Fibroblast of mammary gland (primary cell): ENCODE measurements at places on chromosomes 2 and 18.

DNA sequence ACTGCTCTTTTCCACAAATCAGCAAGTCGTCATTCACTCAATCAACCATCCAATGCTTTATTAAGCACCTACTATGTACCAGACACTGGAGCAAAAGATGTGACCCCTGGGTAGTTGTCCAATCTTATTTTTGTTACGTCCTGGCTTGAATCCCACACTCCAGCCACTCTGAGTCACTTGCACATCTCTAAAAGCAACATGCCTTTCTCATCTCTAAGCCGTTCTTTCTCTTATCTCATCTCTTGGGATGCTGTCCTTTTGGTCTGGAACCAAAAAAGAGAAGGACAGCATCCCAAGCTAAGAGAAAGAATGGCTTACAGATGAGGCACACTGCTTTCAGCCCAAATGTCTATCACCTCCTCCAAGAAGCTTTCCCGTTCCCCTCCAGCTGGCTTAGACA lies 58.8 kb downstream of the RNF152 start:
- DNase-seq = peak; percentile 25

DNA sequence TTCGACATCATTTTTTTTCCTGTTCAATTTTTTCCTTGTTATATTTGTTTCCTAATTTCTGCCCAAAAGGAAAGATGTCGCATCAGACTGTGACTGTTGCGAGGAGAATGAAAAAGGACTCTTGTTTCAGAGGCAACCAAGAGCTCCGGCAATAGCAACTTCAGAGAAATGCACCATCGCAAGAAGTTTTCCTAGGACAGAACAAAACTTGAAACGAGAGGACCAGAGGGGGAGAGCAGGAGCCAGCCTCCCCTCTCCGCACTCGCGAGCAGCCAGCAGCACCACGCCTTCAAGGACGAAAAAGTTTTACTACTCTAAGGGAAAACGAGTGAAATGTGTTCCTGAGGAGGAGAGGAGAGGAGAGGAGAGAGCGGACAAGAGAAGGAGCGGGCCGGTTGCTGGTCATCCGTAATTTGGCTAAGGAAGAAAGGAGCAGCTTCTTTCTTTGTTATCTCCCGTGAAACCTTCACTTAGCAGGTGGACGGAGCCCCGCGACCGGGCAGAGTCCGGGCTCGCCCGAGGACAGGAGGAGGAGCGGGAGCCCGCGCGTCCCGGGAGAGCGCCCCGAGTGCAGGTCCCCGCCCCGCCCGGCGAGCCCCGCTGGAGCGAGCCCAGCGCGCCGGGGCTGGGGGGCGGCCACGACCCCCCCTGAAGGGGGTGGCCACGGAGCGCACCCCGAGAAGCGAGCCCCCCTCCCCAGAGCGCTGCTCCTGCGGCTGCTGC lies 744 bp downstream of the POU3F3 start:
- no peak for DNase-seq

DNA sequence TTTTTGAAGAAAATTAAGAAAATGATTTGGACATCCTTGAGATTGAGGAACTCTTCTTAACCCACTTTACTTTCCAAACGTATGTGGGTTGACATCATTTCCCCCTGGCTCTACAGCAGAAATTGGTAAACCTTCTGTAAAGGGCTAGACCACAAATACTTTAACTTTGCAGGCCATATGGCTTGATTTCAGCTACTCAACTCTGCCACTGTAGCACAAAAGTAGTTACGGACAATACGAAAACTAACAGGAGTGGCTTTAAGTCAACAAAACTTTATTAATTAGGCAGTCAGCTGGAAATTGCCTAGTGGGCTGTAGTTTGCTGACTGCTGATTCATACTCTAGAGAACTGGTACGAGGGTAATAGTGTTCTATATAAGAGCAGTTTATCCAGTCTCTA lies 83.2 kb upstream of the DTNB start:
- DNase-seq = no peak

GRCh38 chr2:233814056-233814835 lies 36.1 kb downstream of the MROH2A start:
- DNase-seq = peak; percentile 20

GRCh38 chr18:27860701-27861107 lies 316.2 kb downstream of the CDH2 start:
- DNase-seq = peak; percentile 1

- DNase-seq = peak; percentile 16
These were observed 33.4 kb downstream of the USP14 start for GRCh38 chr18:191725-192124.

DNA sequence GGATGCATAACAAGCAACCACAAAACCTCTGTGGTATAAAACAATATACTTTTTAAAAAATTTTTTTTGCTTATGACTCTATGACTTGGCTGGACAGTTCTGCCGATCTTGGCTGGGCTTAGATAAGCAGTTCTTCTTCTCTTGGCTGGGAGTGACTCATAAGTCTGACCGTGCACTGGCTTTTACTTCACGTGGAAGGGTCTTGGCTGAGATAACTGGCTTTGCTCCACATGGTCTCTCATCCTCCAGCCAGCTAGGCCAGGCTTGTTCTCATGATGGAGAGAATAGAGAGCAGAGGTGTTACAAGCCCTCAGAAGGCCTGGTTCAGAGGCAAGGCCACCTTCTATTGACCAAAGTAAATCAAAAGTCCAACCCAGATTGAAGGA lies 178.9 kb upstream of the SERPINE2 start:
- peak; percentile 96 for DNase-seq

GRCh38 chr2:218855305-218856166 lies 4.1 kb upstream of the WNT6 start:
- no peak for DNase-seq

DNA sequence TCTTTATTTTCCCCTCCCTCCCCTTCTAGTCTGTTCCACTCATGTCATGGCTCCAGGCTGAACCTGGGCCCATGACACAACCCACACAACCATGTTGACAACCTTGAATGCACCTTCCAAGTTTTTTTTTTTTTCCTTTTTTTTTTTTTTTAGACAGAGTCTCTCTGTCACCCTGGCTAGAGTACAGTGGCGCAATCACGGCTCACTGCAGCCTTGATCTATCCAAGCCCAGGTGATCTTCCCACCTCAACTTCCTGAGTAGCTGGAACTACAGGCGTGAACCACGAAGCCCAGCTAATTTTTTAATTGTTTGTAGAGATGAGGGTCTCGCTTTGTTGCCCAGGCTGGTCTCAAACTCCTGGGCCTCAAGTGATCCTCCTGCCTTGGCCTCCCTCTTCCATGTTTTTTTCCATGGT lies 21.9 kb upstream of the ROCK2 start:
- DNase-seq = no peak

- no peak for DNase-seq
These were observed 1.7 kb upstream of the PER2 start for GRCh38 chr2:238290091-238290509.

DNA sequence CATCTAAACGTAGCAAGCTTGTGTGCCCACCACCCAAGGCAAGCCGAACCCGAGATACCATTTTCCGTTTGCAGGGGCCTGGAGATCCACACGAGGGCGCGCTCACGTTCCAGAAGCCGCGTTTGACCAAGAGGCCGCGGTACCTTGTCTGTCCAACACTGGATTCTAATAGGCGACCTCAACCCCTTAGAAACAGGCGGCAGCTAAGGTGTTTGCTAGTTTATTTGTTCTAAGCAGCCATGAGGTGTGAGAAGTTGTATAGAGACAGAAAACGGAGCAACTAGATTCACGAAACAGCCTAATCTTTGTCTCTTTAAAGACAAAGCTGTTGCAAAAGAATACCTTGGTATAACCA lies 4.2 kb downstream of the HOXD11 start:
- peak; percentile 67 for DNase-seq
